ENCODE measurements at places on chromosomes 6 and 20.

DNA sequence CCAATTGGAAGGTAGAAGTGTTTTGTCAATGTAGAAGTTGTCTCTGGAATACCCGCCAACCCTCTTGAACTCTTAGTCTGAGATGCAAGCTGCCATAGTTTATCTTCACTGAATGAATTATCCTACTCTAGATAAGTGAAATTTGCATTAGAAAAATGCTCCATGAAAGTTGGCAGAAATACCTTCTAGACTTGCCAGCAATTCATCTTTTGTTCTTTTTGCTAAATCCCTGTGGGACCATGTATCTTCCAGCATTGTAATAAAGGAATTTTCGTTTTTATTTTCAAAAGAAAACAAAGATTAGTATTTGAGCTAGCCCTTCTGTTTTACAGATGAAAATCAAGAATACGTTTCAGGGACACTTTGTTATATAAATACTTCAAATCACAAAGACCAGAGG lies 244.2 kb downstream of the CBLN4 start:
- DNase-seq: no peak

DNA sequence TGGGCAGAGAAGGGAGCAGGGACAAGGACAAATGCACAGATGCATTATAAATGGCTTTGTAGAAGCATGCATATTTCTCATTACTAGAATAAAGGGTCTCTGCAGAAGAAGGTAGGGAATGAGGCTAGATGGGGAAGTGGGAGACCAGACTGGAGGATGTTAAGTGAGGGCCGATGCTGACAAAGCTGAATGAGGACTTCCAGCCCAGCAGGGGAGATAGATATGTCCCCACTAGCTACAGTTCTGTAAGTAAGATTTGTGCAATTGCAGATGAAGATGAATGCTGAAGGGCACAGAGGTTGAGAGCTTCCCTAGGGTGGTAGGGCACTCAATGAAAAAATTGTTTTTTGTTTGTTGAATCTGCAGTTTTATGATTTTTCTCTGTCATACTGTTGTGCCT lies 16.9 kb downstream of the ADGRG6 start:
- no peak for DNase-seq

DNA sequence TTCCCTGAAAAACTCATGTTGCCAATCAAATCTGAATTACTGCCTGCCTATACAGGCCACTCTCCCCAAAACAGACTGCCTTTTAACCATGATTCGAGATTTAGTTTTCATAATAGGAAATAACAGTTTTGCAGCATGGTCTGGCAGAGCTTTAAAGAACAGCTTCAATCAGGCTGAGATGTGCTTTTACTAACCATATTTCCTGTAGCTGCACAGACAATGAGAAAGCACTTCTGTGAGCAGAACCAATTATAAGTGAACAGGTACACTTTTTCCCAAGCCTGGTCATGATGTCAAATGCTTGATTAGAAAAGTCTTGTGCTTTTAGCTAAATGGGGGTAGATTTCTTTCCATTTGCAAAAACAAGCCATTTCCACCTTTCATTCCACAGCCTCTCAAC lies 108.2 kb downstream of the THEMIS start:
- no peak for DNase-seq

DNA sequence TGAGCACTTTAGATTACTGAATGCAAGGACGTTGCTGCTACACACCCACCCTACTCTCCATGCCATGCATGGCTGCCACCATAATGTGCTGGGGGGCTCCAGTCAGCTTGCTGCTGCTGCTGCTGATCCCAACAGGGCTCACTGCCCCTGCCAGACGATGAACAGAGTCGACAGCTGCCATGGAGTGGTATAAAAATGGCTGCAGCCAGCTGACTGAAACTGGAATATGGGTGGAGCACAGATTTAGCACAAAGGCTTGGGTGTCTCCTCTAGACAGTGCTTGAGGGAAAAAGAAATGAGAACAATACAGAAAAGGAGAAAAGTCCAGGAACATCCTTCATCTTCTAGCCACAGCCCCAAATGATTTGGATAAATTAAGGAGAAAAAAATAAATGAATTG lies 150.7 kb downstream of the PDSS2 start:
- DNase-seq: no peak
